Activated naive CD4-positive, alpha-beta T cell treated with anti-CD3 and anti-CD28 coated beads for 36 hours (primary cell): ENCODE measurements at places on chromosomes 3 and 15. TPM values are rescaled to one million over a fixed set of nuclear protein-coding genes. Genes with fewer than 3 reads are reported as not detected.

- no peaks in the 10 kb centered on the region for H3K36me3 ChIP-seq
- H3K4me1 ChIP-seq: no peaks in the 10 kb centered on the region
- no peak overlapping the region for H3K27ac ChIP-seq
- peaks cover 2% of the 10 kb centered on the region for H3K27me3 ChIP-seq
- H3K4me3 ChIP-seq: no peak overlapping the region
- DNase-seq: no peak
These were observed 121.2 kb upstream of the CTDSPL start for GRCh38 chr3:37740471-37740870.

- peaks cover 8% of the 10 kb centered on the region for H3K4me1 ChIP-seq
- H3K4me3 ChIP-seq: no peak overlapping the region
- H3K27ac ChIP-seq: no peak overlapping the region
- no peak for DNase-seq
- H3K27me3 ChIP-seq: no peaks in the 10 kb centered on the region
These were observed 73.4 kb downstream of the CCK start for GRCh38 chr3:42192334-42193200.

- H3K27me3 ChIP-seq: peaks cover 23% of the 10 kb centered on the region
- no peaks in the 10 kb centered on the region for H3K36me3 ChIP-seq
- H3K27ac ChIP-seq: no peak overlapping the region
- no peak for DNase-seq
- H3K4me3 ChIP-seq: no peak overlapping the region
- H3K4me1 ChIP-seq: no peaks in the 10 kb centered on the region
These were observed 34.0 kb upstream of the HRH1 start for GRCh38 chr3:11120091-11120805.

Gene FAM81A
- 0.79 TPM for total RNA-seq

Gene BCL2A1
- 79.1 TPM for total RNA-seq

DNA sequence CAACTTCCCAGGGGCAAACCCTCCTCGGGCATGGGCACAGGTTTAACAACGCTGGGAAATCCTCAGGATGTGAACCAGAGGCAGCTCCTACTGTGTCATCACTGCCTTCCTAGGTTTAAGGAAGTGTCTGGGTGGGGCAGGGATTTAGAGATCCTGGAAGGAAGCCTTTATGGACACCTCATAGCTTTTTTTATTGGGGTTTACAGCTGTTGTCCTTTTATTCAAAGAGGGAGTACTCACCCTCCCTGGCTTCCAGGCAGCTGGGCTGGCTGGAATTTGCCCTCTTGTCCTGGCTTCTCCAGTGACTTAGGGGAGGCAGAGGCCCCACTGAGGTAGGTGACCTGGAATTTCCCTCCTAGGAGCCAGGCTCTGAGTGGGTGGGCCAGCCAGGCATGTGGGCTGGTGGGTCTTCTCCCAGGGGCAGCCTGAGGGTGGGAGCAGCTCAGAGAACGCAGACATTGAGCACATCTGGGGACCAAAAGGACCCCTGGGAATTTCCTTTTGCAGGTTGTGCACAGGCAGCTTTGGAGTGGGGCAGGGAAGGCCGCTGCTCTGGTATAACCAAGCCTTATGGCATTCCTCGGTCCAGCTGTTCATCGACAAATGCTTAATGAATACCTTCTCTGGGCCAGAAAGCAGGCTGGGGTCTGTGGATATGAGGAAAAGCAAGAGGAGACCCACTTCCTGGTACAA is 13.5 kb upstream of the FAM3D start:
- peaks cover 8% of the 10 kb centered on the region for H3K4me1 ChIP-seq
- no peak for DNase-seq
- no peak overlapping the region for H3K4me3 ChIP-seq
- peaks cover 19% of the 10 kb centered on the region for H3K27me3 ChIP-seq
- H3K36me3 ChIP-seq: no peaks in the 10 kb centered on the region

DNA sequence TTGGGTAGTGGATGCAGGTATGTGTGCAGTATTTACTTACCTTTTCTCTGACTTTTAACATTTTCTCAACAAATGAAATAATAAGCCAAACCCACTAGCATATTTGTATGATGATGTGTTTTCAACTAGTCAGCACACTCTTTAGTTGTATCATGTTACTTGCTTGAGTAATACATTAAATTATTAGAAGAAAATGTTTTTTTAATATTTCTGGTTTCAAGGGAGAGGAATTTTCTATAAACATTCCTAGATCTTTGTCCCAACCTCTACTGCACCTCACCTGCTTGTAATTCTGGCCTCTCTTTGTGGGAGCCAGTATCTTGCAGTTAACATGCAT is 161.8 kb upstream of the CBLB start:
- no peak overlapping the region for H3K27ac ChIP-seq
- H3K27me3 ChIP-seq: no peaks in the 10 kb centered on the region
- H3K4me3 ChIP-seq: no peak overlapping the region
- DNase-seq: no peak
- H3K36me3 ChIP-seq: no peaks in the 10 kb centered on the region

Gene GANC
- total RNA-seq: 27.7 TPM

- no peak overlapping the region for H3K27ac ChIP-seq
- peaks cover 6% of the 10 kb centered on the region for H3K27me3 ChIP-seq
- no peak overlapping the region for H3K4me3 ChIP-seq
- H3K4me1 ChIP-seq: no peaks in the 10 kb centered on the region
These were observed 71.6 kb downstream of the LRTM1 start for GRCh38 chr3:54856271-54856670.

- no peak overlapping the region for H3K4me3 ChIP-seq
- no peak overlapping the region for H3K27ac ChIP-seq
- no peaks in the 10 kb centered on the region for H3K36me3 ChIP-seq
- H3K27me3 ChIP-seq: peaks cover 29% of the 10 kb centered on the region
- H3K4me1 ChIP-seq: peaks cover 2% of the 10 kb centered on the region
These were observed 134.9 kb upstream of the IQSEC1 start for GRCh38 chr3:13207975-13208705.

DNA sequence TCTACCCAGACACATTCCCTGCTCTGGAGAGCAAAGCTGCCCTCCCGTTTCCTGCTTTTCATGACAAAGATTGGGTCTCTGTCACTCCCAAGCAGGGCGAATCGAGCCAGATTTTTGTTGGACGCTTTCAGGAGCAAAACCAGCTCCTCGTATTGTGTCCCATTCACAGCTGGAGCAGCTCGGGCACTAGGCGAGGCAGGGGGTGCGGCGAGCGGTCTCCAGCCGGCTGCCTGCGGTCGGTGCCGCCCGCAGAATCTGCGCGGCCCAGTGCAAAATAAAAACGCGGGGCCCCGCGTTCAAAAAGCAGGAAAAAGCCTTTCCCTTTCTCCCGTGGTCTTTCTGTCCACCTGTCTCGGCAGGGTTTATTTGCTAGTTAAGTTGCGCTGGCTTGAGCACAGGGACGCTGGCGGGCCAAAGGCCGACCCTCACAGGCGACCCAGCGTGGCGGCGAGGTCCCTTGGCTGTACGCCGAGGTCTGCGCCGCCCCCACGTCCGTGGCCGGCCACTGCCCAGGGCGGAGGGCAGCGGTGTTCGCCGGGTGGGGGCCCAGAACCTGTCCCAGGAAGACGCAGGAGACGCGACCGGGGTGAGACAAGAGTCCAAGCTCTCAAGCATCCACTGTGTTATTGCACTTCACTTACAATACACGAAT is 71.2 kb downstream of the CYP19A1 start:
- H3K27ac ChIP-seq: no peak overlapping the region
- no peak overlapping the region for H3K4me3 ChIP-seq
- no peaks in the 10 kb centered on the region for H3K36me3 ChIP-seq
- no peak for DNase-seq

DNA sequence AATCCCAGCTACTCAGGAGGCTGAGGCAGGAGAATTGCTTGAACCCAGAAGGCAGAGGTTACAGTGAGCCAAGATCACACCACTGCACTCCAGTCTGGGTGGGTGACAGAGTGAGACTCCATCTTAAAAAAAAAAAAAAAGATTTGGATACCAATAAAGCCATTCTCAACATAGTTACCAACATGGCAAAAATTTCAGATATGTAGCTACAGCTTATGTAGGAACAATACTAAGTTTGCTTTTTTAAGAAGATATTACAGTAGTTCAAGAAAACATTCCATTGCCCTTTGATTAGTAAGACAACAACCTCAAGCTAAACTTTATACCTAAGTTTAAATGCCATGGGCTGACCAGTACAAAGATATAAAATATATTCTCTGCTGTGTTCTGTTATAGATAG is 34.4 kb downstream of the ZNF106 start:
- no peaks in the 10 kb centered on the region for H3K27me3 ChIP-seq
- no peak overlapping the region for H3K27ac ChIP-seq
- no peak for DNase-seq
- H3K4me3 ChIP-seq: no peak overlapping the region
- peaks cover under 1% of the 10 kb centered on the region for H3K36me3 ChIP-seq

- no peak for DNase-seq
- H3K27ac ChIP-seq: no peak overlapping the region
- H3K4me3 ChIP-seq: no peak overlapping the region
- no peaks in the 10 kb centered on the region for H3K4me1 ChIP-seq
These were observed 106.2 kb upstream of the RAP2B start for GRCh38 chr3:153055779-153056178.

DNA sequence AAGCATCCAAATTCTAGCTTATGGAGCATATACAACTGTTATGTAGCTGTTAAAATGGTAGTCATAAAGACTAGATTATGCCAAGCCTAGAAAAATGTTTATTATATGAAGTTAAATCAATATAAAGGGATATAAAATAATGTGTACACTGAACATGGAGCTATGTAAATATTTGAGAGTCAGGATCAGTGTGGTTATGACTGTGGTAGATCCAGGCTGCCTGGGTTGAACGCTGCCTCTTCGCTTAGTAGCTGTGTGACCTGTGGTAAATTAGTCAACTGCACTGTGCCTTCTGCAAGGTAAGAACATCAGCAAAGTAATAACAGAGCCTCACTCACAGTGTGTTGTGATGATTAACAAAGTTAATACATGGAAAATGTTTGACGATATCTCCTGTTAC is 212.2 kb downstream of the RBMS3 start:
- H3K4me1 ChIP-seq: no peaks in the 10 kb centered on the region
- H3K36me3 ChIP-seq: no peaks in the 10 kb centered on the region
- DNase-seq: no peak
- H3K27me3 ChIP-seq: peaks cover 2% of the 10 kb centered on the region
- no peak overlapping the region for H3K4me3 ChIP-seq

Gene TMCO5A
- total RNA-seq: not detected

Gene MEX3B
- total RNA-seq: 0.57 TPM

Gene SLC22A14
- not detected for total RNA-seq

- no peak overlapping the region for H3K27ac ChIP-seq
- peaks cover 9% of the 10 kb centered on the region for H3K4me1 ChIP-seq
- peaks cover 49% of the 10 kb centered on the region for H3K27me3 ChIP-seq
- H3K4me3 ChIP-seq: peak overlapping the region; percentile 66
These were observed 429 bp upstream of the C3orf80 start for GRCh38 chr3:160224811-160225175.

DNA sequence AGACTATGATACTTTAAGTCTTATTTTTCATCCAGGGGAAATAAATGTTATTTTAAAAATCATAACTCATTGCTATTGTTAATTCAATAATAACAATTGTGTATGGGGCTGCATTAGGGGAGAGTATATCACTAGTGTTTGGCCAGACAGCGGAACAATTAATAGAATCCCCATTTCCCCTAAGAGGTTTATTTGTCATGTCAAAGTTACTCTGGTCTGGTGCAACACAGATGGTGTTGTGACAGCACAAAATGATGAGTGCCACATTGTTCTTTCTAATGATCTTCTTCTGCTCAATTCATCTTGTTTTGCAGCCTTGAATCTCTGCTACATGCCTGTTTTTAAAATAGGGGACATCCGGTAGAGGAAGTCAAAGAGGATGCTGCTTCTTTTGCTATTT is 351.6 kb downstream of the NSUN3 start:
- no peaks in the 10 kb centered on the region for H3K27me3 ChIP-seq
- DNase-seq: no peak

GRCh38 chr3:108008106-108008505 is 82.7 kb downstream of the CD47 start:
- peaks cover 3% of the 10 kb centered on the region for H3K4me1 ChIP-seq
- no peaks in the 10 kb centered on the region for H3K36me3 ChIP-seq
- H3K4me3 ChIP-seq: no peak overlapping the region
- H3K27me3 ChIP-seq: peaks cover 6% of the 10 kb centered on the region
- no peak overlapping the region for H3K27ac ChIP-seq

DNA sequence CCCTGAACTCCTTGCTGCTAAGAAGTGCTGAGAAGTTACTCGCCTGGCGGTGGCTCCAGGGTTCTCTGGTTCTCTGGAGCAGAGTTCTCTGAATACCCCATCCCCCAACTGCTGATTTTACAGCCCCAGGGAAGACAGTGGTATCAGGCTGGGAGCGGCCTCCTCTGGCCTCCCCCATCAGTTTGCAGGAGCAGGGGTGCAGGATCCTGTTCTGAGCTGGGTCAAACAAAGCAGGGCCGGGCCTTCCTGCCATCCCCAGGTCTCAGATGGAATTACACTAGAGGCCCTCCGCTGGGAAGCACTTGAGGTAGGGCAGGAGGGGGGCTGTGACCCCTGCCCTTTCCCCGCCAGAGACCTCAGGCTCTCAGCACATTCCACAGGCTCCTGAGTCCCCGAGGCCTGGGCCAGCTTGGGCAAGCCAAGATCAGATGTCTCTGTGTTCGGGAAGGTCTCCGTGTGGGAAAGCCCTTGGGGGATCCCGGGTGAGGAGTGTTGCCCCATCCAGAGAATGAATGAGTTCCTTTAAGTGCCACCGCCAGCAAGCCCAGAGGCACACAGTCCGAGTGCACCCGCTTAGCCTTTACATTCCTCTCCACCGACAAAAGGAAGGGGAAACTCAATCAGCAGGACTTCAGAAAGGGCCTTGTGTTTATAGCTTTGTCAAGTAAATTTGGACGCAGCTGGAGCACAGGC is 149.9 kb downstream of the LRRK1 start:
- DNase-seq: no peak
- H3K27ac ChIP-seq: no peak overlapping the region
- H3K4me1 ChIP-seq: peaks cover 11% of the 10 kb centered on the region
- no peaks in the 10 kb centered on the region for H3K27me3 ChIP-seq
- H3K4me3 ChIP-seq: no peak overlapping the region

Gene ENTPD3
- not detected for total RNA-seq

Gene ARPP21
- total RNA-seq: not detected

DNA sequence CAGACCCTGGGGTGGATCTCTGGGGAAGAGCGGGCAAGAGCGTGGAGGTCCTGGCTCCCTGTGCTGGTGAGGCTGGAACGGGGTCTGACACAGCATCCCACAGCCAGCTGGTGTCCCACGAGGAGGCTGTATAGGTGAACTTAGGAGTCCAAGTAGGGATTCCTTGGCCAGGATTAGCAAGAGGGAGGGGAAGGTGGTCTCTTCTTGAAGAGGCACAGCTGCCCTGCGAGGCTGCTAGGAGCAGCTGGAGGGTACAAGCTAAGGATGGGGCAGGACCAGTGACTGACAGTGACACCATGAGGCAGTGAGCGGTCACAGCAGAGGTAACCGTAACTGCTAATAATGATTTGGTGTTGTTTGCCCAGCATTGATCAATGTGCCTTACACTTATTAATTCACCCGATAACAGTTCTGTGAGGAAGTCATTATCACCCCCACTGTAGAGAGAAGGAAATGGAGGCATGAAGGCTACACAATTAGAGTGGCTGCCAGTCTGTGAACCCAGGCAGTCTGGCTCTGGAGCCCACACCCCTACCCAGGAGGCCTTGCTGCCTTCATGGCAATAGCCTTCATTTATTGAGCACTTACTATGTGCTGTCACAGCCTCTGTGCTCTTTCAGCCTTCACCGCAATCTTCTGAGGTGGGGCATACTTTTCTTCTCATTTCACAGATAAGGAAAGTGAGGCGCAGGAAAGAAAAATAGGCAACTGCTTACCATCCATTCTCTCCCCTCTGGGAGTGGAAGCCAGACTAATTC is 59.4 kb downstream of the TMEM44 start:
- peaks cover 19% of the 10 kb centered on the region for H3K27me3 ChIP-seq
- H3K36me3 ChIP-seq: no peaks in the 10 kb centered on the region
- no peak overlapping the region for H3K27ac ChIP-seq
- H3K4me1 ChIP-seq: peaks cover 18% of the 10 kb centered on the region
- H3K4me3 ChIP-seq: no peak overlapping the region
- DNase-seq: peak; percentile 68

- no peak for DNase-seq
- peaks cover 4% of the 10 kb centered on the region for H3K4me1 ChIP-seq
- no peak overlapping the region for H3K27ac ChIP-seq
These were observed 17.9 kb upstream of the FAN1 start for GRCh38 chr15:30885814-30886213.
